Fibroblast of skin of right biceps (primary cell): ENCODE measurements at places on chromosomes 4 and X.
A peak's percentile ranks its signal among the peaks of the same experiment; 100 is the strongest.

DNA sequence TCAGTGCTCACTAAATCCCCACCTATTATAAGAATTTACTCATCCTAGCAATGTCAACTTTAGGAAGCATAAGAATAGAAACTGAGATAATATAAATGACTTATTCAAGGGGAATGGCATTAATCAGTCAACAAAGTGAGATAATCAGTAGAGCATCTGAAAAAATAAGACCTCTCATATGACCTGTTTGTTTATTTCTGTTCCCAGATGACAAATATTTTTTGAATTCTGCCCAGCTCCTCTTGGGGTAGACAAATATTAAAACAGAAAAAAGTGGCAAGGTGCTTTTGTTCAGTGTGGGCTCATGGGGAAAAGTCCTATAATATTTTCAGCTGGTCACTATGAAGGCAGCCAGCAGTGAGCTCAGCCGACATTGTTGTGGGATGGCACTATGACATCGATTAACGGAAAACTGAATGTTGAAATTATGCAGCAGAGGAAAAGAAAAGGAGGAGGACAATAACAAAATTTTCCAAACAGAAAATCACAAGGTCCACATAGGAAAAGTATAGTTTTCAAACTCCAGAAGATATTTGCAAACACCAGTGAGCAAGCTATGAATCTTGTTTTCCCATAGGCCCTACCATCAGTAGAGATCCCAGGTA is 109.6 kb downstream of the ANXA3 start:
- DNase-seq: no peak

DNA sequence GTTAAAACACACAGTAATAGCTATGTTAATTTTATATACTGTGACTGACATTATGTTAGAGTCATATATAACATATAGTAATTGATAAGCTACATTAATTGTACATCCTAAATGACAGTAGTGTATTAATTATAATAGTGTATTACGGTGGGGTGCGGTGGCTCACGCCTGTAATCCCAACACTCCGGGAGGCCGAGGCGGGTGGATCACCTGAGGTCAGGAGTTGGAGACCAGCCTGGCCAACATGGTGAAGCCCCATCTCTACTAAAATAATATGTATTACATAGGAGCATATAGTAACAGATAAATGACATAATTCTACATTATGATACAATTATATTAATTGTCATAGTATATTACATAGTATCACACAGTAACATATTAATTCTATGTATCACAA is 12.2 kb downstream of the ASMTL start:
- no peak for DNase-seq

- DNase-seq: no peak
Observed at GRCh38 chr4:68750555-68750954, 65.2 kb upstream of the UGT2B10 start.

DNA sequence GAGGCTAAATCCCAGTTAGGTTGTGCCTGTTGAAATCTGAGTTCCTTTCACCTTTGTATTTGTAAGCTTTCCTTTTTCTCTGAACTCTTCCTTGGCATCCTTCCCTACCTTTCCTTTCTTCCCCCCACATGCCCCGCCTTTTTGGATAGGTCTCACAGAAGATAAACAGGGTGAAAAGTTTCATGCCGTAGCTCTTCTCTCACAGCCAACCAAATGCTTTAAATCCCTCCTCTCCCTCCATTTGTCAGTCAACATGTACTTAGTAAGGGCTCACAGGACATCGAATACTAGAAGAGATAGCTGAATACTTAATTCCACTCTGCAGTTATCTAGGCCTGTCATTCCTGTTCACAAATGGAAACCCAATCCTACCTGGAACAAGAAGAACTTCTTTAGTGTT is 107.1 kb upstream of the BMPR1B start:
- DNase-seq: no peak

DNA sequence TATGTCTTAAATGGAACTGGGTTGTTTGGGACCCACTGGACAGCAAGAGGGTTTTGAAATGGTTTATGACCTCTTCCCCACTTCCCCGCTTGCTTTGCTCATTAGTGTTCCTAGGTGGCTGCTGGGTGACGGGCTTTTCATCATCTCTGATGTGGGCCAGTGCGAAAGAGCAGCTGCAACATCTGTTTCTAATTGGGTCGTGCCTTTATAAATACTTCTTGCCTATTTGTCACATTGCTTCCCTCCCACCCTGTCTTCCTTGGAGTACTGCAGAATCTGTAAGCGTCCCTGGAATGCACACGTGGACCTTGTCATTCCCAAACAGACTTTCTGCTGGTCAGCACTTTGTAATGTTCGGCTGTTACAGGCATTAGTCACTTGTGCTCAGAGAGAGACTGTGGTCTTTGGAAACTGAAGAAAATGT is 35.2 kb downstream of the SEPTIN11 start:
- peak; percentile 100 for DNase-seq

DNA sequence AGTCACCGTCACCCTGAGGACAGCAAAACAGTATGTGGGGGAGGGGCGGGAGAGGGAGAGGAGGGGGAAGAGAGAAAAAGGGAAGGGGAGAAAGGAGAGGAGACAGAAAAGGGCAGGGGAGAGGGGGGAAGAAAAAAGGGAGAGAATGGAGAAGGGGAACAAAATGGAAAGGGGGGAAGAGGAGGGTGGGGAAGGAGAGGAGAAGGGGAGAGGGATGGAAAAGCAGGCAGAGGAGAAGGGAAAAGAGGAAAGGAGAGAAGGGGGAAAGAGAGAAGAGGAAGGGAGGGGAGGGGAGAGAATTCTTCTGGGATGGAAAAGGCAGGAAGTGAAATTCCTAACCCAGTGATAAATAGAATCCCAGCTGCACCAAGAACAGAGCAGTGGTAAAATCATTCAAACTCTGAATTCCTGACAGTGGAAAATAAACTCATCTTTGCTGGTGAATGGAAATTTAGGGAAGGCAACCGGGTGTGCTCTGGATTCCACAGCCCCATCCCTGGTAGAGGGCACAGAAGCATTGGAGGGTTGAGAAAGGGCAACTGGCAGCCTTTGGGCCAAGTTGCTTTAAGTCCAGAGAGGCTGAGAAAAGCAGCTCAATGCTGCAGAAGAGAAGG is 244.2 kb downstream of the BCOR start:
- DNase-seq: no peak
